ENCODE measurements at places on chromosomes 3 and 15.

DNA sequence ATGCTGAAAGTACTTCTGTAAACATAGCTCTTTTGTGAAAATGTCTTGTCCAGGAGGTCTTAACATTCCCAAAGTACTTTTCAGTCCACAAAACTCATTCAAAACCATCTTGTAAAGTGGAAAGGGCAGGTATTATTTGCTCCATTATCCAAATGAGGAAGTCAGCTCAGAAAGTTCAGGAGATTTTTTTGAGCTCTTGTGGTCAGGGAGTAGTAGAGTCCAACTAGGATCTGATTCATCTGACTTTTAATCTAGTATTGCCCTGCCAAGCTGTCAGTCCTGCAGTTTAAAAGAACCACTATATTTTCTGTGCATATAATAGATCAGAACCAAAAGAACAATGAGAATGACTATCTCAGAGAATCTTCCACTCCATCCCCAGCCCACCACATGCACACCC, 83.5 kb downstream of the FOXB1 start:
- DNase-seq: no peak

DNA sequence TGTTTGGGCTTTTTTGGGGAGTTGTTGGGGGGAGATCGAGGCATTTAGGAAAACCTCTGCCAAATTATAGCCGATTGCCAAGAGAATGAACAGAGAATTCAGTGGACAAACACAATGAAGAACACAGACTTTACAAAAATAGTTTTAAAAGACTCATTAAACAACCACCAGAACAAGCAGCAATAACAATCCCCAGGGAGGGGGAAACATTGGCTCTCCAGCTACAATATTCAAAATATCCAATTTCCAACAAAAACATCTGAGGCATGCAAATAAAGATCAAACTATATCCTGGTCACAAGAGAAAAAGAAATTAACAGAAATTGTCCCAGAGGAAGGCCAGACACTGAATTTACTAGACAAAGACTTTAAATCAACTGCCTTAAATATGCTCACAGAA, 24.5 kb upstream of the ANKRD28 start:
- no peak for DNase-seq

GRCh38 chr3:77081240-77081661, 41.4 kb downstream of the ROBO2 start:
- DNase-seq: no peak

GRCh38 chr3:12959838-12960378, 113.3 kb downstream of the IQSEC1 start:
- no peak for DNase-seq

GRCh38 chr15:85926834-85927233, 132.1 kb upstream of the KLHL25 start:
- no peak for DNase-seq

GRCh38 chr3:160016972-160017371, 28.3 kb downstream of the IL12A start:
- no peak for DNase-seq

GRCh38 chr15:58185439-58185838, 47.3 kb downstream of the AQP9 start:
- DNase-seq: no peak

DNA sequence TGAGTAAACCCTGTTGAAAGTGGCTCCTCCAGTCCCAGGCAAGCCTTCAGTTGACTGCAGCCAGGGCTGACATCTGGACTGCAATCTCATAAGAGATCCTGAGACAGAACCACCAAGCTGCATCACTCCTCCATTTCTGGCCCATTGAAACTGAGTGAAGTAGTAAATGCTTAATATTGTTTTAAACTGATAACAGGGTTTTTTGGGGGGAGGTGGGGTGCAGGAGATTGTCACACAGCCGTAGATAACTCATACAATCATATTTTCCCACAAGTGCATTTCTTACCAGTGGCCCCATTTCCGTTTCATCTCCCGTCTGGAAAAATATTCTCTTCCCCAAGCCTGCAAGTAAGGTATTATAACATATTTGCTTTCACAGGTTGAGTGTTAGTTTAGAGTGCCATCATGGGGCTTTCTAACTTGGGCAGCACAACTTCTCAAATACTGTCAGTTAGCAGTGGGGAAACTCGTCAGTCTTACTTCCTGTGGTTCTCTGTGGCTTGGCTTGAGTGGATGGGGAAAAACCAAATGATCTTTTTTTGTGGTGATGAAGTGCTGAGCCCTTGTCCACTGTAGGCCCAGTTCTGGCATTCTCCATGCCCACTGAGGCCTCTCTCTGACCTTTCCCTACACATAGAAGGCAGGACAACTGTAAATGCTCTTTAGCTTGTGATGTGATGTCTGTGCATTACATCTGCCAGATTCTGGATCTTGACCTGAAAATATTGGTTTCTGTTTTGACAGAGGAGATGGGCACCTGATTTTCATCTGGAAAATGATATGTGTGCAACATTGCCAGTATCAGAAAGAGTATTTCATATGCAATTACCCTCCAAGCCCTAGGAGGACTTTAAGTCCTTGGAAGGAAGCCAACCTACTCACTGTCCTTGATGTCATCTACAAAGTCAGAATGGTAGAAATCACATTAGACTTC, 90.1 kb upstream of the BHLHE40 start:
- no peak for DNase-seq

- no peak for DNase-seq
Measured at GRCh38 chr15:80568876-80569605, 126.1 kb upstream of the ABHD17C start.

- DNase-seq: no peak
Measured at GRCh38 chr3:52226229-52226817, 878 bp upstream of the TLR9 start.

Data from stimulated activated CD8-positive, alpha-beta memory T cell treated with anti-CD3 and anti-CD28 coated beads, Interleukin-4, amount 100 ng/mL, for 4 hours (primary cell).